Astrocyte of the spinal cord (primary cell): ENCODE measurements at places on chromosomes 4 and X.

- DNase-seq: no peak
These were observed 31.4 kb downstream of the PARM1 start for GRCh38 chr4:74964311-74964710.

- no peak for DNase-seq
These were observed 103.6 kb downstream of the GUCY2F start for GRCh38 chrX:109378281-109378680.

- no peak for DNase-seq
These were observed 28.4 kb downstream of the NAA11 start for GRCh38 chr4:79297479-79297878.

GRCh38 chrX:113391875-113392274 lies 551.2 kb upstream of the AMOT start:
- DNase-seq: no peak

DNA sequence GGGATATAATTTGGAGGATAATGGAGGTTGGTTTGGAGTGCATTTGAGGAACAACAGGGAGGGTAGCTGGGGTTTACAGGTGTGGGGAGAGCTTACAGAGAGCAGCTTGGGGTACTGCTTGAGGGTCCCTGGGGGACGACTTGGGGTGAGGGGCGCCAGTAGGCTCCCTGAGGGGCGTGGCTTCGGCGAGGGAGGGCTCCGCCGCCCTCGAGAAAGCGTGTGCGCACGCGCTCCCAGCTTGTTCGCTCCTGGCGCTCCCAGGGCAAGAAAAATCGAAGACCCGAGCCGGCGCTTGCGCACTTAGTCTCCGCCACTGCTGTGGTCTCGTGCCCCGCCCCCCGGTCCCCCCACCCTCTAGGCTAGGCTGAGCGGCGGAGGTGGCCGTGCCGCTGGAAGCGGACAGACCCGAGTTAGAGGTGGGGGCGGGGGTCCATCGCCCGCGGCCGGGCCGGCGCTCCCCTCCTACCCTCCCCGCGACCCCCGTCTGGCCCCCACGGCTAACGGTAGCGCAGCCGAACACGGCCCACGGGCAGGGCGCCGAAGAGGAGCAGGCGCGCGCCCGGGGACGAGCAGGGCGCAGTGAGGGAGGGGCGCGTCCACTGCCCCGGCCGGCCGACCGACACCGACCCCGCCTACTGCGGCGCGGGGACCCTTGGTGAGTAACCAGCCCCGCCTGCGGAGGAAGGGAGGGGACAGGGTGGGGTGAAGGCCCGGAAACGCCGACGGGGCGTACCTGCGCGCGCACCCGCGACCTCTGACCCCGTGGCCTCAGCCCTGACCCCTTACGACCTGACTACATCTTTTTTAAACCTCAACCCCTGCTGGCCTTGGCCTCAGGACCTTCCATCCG lies 5.4 kb upstream of the CCDC120 start:
- DNase-seq: peak; percentile 48

DNA sequence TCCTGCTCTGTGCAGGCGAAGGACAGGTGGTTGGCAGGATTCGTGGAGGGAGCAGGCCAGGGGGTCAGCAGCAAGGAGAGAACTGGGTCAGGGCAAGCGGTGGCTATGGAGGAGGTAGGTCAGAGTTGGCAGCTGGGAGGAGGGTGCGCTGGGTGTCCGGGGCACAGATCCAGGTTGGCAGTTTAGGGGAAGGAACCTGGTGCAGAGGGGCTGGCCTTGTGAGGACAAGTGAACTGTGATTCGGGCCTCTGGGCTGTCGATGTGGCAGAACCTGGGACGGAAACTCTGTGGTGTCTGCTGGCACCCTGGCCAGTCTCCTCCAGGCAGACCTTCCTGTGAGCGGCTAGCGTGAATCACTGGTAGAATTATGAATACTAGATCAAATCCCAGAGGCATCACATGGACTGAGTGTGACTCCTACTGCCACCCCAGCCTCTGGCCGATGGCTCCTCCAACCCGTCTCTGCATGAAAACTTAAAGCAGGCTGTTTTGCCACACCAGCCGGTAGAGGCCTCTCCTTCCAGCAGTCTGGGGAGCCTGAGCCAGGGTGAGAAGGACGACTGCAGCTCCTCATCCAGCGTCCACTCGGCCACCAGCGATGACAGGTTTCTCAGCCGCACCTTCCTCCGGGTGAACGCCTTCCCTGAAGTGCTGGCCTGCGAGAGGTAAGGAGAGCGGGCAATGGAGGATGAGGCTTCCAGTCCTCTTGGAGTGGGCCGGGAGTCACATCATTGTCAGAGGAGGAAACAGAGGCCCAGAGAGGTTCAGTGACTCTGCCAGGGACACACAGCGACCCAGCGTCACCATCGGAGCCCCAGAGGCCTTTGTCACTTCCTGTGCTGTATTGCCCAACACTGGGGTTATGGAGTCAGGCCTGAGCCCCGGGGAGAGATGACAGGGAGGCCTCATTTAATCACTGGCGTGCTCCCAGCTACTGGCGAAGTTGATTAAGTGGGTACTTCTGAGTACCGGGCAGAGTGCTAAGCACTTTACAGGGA lies 20.3 kb downstream of the EVC start:
- DNase-seq: no peak

GRCh38 chr4:82525307-82525911 lies 36.4 kb downstream of the TMEM150C start:
- no peak for DNase-seq
